Stimulated activated CD8-positive, alpha-beta memory T cell treated with anti-CD3 and anti-CD28 coated beads, Interleukin-15, amount 100 ng/mL, for 24 hours (primary cell): ENCODE measurements at places on chromosomes 1 and 21.

DNA sequence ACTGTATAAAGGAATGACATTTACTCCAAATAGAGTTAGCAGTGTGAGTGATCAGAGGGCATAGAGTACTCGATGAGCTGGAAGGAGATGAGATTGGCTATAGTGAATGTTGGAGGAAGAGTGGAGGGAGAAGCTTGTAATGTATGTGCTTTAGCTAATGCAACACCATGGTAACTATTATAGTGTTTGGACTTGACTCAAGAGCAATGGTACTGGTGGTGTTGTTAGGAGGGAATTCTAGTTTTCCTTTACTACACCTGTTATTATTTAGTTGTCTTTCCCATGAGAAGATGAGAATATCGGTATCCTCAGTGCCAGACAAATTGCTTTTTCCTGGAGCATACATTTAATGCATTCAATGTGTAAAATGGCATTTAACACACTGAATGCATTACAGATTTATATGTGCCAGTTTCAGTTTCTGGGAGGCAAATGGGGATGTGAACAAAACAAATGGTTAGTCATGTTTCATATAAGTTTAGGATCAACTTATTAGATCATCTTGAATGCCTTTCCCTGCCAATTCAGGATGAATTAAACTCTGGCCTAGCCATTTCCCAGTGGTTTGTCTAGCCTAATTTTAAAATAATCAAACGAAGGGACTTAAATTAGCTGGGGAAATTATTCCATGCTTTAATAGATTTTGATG is 291.1 kb upstream of the ADAMTS5 start:
- no peak for DNase-seq

DNA sequence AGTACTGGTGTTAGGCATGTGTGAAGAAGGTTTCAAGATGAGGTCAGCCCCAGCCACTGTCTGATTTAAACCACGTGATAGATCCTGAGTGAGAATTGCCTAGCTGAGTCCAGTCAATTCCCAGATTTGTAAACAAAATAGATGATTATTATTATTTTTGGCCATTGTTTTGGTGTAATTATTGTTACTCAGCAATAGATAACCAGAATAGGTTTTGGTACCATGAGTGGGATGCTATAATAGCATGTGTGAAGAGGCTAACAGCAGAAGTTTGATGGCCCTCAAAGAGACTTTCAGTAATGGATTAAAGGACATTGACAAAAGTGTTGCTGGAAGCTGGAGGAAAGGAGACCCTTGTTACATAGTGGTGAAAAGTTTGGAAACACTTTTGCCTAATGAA is 214.8 kb downstream of the BACH1 start:
- DNase-seq, result no peak

DNA sequence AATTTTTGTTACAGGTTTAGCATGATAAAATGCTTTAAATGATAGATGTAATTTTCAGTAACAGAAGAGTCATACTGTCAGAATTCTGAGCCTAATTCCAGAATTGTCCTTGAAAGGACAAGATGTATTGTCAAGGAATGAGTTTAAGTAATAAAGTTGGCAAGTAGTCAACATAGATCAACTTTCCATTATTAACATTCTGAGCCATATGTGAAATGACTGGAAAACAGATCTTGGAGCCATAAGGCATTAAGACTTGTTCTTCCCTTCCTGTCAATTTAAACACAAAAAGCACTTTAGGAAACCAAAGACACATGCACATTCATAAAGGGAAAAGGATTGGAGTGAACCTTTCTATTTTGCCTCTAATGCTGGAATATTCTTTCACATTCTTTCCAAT is 107.0 kb downstream of the ODF2L start:
- no peak for DNase-seq

- DNase-seq, result no peak
Observed at GRCh38 chr1:228668553-228669241, 66.6 kb upstream of the RHOU start.

DNA sequence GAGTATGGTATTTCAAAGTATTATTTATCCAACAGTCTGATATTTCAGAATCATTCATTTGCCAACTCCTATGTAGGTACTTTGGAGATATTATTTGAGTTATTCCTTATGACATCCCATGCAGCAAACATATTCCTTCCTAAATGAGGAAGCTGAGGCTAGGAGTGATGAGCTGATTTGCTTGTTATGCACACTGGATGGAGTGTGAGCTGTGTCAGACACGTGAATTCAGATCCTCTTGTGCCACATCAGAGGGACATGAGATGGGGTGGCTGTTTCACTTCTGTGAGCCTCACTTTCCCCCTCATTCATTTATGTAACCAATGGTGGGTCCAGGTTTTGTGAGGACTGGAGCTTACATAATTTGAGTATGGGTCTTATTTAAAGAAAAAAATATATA is 215.9 kb downstream of the DISC1 start:
- no peak for DNase-seq

- no peak for DNase-seq
Observed at GRCh38 chr1:2170211-2170610, 24.4 kb downstream of the FAAP20 start.

DNA sequence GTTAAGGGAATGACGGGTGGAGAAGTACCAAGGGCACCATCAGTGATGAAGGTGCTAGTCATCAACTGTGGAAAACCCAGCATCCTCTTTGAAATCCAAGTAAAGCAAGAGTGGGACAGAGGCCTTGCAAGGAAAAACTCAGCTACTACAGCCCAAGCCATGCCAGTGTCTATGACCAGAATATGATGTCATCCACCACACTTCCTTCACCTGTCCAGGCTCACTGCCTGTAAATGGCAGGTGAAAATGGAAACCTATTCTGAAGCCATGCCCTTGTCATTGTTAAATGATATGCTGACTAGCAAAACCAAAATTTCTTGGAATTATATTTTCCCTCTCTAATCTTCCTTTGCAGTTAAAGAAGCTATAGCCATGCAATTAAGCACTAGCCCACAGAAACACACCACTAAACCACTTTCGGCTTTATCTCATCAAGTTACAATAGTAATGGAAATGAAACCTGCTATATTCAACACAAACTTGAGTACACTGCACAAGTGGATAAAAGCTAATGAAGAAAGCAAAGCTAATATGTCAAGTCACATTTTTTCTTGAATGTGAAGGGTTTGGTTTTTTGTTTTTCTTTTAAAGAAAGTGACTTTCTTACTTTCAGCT is 96.3 kb upstream of the RALGPS2 start:
- no peak for DNase-seq

- no peak for DNase-seq
Observed at GRCh38 chr21:40269239-40269638, 402.0 kb downstream of the PCP4 start.

GRCh38 chr1:214028095-214028494 is 40.3 kb downstream of the PROX1 start:
- no peak for DNase-seq

DNA sequence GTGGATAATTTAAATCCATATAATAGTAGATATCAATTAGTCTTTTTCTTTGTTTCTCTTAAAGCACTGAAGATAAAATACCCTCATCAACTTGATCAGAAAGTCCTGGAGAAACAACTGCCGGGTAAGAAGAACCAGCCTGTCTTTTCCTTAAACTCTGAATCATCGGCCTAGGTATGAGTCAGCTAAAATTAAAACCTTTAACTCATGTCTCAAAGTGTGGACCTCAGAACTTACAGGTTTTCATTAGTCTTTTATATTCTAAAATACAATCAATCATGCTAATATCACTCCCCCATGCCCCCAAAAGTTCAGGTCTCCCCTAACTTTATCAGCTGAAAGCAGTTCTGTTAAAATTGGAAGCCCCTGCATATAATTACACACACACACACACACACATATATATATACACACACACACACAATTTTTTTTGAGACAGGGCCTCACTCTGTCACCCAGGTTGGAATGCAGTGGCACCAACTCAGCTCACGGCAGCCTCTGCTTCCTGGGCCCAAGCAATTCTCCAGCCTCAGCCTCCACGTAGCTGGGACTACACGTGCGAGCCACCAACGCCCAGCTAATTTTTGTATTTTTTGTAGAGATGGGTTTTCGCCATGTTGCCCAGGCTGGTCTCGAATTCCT is 61.3 kb downstream of the B3GALNT2 start:
- no peak for DNase-seq

DNA sequence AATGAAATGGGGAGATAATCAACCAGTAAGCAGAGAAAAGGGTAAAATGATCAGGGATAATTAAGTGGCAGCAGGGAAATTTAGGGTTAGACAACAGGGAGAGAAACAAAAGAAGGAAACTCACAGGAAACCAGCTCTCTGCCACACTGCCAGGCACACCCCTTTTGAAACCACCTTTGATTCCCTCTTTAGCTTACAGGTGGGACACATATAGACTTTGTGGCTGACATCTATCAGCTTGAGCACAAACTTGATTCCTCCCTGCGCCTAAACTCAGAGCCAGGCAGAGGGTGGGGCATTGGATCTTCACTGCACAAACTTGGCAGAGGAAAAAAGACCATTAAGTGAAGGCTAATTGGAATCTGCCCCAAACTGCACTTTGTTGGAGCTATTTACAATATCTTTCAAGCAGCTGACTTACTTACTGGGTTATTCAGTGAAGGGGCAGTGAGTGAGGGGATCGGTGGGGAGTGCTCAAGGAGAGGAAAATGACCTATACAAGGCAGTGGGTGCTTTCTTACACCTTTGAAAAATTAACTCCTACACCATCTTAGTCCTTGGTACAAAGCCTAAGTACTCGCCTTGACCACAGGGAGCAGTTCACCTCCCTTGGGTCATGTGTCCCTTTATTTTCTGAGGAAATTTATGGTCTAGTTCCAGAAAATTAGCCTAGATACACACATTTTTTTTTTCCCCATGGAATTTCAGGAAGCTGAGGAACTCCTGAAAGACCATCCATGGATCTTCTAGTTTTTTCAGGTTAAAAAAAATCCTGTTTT is 60.2 kb downstream of the PBX1 start:
- no peak for DNase-seq

DNA sequence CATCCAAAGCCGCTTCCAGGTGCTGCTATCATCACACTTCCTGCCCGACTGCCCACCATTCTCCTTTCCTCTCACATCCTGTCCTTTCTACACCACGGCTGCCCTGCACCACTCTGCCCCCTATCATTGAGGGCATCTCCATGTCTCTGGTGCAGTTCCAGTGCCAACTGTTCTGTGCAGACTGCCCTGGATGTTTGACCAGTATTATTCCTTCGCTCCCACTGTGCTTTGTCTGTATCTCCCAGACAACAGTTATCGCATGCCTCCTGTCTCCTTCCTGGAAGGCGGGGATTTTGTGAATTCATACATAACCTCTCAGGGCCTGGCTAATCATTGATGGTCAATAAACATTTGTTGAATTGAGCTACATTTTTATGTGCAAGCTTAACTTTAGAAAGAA is 63.6 kb upstream of the GNG12 start:
- DNase-seq, result no peak
